Activated naive CD4-positive, alpha-beta T cell treated with anti-CD3 and anti-CD28 coated beads for 36 hours (primary cell): ENCODE measurements at places on chromosomes 1 and 21. TPM values are rescaled to one million over a fixed set of nuclear protein-coding genes. Genes with fewer than 3 reads are reported as not detected.

Gene PDZK1IP1
- not detected for total RNA-seq

Gene TMEM39B
- total RNA-seq: 17.6 TPM

- DNase-seq: no peak
These were observed 196.7 kb upstream of the DAB1 start for GRCh38 chr1:57620605-57621004.

GRCh38 chr1:183079712-183080388, 56.6 kb downstream of the LAMC1 start:
- DNase-seq: no peak

- no peak for DNase-seq
These were observed 180.6 kb downstream of the PLA2G4A start for GRCh38 chr1:187009320-187009719.

- peak; percentile 63 for DNase-seq
These were observed 24.9 kb upstream of the C1QA start for GRCh38 chr1:22611530-22611947.

DNA sequence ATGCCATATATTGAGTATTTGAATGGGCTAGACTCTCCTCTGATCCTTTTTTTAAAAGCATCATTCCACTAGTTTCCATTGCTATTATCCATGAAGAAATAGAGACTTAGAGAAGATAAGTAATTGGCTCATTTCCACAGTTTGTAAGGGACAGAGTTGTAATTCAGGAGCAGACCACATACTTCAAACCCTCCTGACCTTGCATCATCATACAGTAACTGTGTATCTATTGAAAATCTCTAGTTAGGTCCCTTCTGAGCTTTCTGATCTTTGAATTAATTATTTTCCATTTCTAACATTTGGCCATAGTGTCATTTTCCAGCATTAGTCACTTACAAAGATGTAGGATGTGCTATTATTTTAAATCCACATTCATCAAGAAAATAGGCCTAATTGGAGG, 386.5 kb upstream of the ST6GALNAC5 start:
- DNase-seq: no peak
